Activated CD8-positive, alpha-beta T cell treated with anti-CD3 and anti-CD28 coated beads, Interleukin-2, amount 10 ng/mL, durations not matched to agents 7 days and 5 days (primary cell): ENCODE measurements at places on chromosomes 12 and 14. TPM values are rescaled to one million over a fixed set of nuclear protein-coding genes. Genes with fewer than 3 reads are reported as not detected.
A peak's percentile ranks its signal among the peaks of the same experiment; 100 is the strongest.

The CCDC38 gene
- total RNA-seq = not detected

The KRT2 gene
- total RNA-seq = not detected

- H3K4me3 ChIP-seq = no peak overlapping the region
- no peak overlapping the region for H3K27ac ChIP-seq
- DNase-seq = no peak
- H3K36me3 ChIP-seq = peaks cover 18% of the 10 kb centered on the region
- no peaks in the 10 kb centered on the region for H3K27me3 ChIP-seq
Observed at GRCh38 chr12:108789546-108789945, 58.2 kb upstream of the CORO1C start.

The SLC4A8 gene
- 12.6 TPM for total RNA-seq

- H3K27me3 ChIP-seq = peaks cover 17% of the 10 kb centered on the region
- H3K4me3 ChIP-seq = no peak overlapping the region
- H3K4me1 ChIP-seq = peaks cover 14% of the 10 kb centered on the region
Observed at GRCh38 chr12:49198431-49199155, 9.7 kb upstream of the TUBA1A start.

DNA sequence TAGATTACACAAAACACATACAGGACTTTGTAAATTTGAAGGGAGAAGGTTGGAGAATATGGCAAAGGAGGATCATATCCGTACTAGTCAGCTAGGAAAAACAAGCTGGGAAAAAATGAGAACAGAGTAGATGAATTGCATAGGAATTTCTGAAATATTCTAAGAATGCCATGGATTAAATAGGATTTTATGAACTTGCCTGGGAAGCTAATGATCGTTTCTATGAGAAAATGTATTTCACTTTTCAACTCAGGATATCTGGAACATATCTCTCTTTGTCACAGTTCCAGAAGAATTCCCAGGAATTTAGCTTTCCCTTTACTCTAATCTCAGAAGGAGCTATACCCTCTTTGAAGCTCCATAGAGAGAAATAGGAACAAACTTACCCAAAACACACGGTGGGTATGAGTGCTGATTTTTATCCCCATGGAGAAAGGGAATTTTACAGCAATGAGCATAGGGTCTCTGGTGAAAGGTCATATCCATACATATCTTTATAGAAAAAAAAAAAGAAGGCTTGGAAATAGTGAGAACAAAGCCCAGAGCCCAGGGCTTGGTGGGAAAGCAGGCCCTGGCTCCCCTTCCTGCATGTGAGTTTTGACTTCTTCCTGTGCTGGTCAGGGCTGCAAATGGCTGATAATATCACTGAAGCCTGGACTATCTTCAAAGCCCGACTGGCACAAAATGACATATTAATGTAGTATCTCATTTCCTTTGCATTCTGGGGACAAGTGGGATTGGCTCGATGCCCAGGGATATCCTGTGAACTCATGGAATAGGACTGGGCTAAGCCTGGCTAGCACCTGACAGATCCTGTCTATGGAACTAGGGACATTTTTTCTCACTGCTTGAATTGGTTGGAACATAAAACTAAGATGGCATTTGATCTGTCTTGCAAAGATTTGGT, 136.3 kb downstream of the AEBP2 start:
- H3K36me3 ChIP-seq = peaks cover 2% of the 10 kb centered on the region
- H3K4me3 ChIP-seq = no peak overlapping the region
- H3K27ac ChIP-seq = no peak overlapping the region
- DNase-seq = no peak

- peak overlapping the region; percentile 26 for H3K27ac ChIP-seq
- no peak for DNase-seq
- peaks cover 15% of the 10 kb centered on the region for H3K4me1 ChIP-seq
Observed at GRCh38 chr12:108517288-108518100, 2.4 kb downstream of the FICD start.

The RASAL1 gene
- total RNA-seq = 0.26 TPM

- peaks cover 34% of the 10 kb centered on the region for H3K4me1 ChIP-seq
- no peaks in the 10 kb centered on the region for H3K27me3 ChIP-seq
- DNase-seq = no peak
- H3K27ac ChIP-seq = peak overlapping the region; percentile 96
- peaks cover 18% of the 10 kb centered on the region for H3K36me3 ChIP-seq
Observed at GRCh38 chr12:57935331-57935730, 6.0 kb upstream of the ATP23 start.

DNA sequence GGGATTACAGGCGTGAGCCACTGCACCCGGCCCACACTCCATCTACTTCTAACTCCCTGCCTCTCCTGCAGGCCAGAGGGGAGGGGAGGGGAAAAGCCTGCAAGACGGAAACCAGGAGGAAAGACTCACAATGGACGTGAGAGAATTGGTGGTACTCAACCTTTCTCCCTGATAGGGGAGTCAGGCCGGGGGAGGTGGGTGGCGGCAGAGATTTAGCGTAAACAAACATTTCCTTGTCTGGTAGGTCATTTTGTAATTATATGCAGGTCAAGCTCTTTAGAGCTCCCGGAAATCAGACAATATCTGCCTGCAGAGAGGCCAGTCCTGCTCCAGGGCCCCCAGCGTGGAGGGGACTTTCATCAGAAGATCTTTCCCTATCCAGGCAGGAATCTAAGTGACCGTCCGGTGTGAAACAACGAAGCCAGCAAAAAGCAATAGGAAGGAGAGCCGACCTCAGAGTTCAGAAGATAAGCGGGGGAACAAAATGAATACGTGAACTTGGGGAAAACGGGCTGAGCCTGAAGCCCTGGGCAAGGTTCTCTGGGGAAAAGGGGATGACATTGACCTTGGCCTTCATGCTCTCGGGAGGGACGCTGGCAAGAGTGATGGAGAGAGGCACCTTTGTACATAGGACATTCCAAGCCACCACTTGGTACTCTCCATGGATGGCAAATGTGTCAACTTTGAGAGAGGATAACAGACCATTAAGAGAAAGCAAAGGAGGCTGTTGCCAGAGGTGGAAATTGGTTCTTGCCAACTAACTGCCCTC, 62.3 kb downstream of the SPRING1 start:
- H3K27ac ChIP-seq = no peak overlapping the region
- H3K4me1 ChIP-seq = peaks cover 37% of the 10 kb centered on the region
- peaks cover 9% of the 10 kb centered on the region for H3K27me3 ChIP-seq
- DNase-seq = no peak

DNA sequence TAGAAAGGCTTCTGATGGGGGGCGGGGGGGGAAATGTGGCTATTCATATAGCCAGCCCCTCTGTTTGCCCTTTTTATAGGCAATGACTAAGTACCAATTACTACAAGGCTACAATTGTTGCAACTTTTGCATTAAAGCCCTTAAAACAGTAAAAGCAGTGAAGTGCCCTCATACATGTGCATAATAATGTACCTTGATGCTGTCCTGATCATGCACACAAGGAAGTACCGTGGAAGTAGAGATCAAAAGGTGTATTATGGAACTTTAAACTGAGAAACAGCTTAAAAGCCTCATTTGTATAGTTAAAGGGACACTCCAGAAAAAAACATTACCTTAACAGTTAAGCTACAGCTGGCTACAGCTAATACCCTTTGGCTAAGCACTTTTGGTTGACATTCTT, 111.8 kb downstream of the PLEKHG7 start:
- peaks cover 22% of the 10 kb centered on the region for H3K36me3 ChIP-seq
- H3K27me3 ChIP-seq = no peaks in the 10 kb centered on the region
- no peak overlapping the region for H3K4me3 ChIP-seq
- no peak for DNase-seq
- no peak overlapping the region for H3K27ac ChIP-seq

DNA sequence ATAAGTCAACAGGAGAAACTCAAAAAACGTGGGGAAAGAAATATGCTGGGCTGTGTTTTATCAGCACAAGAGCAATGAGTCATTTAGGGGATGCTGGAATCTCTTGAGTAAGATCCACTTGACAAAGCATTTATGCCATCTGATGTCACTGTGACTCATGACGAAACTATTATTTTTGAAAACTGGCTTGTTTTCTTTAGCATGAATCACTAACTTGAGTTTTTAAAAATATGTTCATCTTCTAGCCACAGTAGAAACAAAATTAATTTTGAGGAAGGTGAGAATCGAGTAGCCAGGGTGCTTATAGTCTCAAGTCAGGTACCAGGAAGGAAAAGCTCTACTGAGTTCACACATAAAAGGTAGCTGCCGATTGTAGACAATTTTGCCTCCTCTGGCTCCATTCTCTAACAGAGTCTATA, 456.2 kb upstream of the MGAT4C start:
- no peaks in the 10 kb centered on the region for H3K36me3 ChIP-seq
- no peak overlapping the region for H3K4me3 ChIP-seq
- H3K4me1 ChIP-seq = no peaks in the 10 kb centered on the region
- no peak for DNase-seq
- H3K27me3 ChIP-seq = no peaks in the 10 kb centered on the region

DNA sequence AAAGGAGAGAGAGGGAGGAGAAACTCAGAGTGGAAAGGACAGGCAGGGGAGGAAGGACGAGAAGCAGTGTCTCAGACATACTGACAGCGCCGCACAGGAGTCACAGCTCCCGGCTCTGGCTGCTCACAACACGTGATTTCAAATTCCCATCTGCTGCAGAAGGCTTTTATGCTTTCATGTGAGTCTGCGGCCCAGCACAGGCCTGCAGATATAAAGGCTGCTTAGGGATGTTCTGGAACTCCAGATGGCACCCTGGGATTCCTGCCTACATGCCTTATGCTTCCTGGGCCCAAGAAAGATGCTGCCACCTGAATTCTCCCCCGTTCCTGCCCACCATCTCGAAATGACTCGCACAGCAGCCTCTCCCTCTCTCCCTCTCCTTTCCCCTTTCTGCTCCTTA, 89.6 kb downstream of the NUAK1 start:
- no peaks in the 10 kb centered on the region for H3K4me1 ChIP-seq
- peaks cover 4% of the 10 kb centered on the region for H3K27me3 ChIP-seq
- no peak overlapping the region for H3K27ac ChIP-seq

DNA sequence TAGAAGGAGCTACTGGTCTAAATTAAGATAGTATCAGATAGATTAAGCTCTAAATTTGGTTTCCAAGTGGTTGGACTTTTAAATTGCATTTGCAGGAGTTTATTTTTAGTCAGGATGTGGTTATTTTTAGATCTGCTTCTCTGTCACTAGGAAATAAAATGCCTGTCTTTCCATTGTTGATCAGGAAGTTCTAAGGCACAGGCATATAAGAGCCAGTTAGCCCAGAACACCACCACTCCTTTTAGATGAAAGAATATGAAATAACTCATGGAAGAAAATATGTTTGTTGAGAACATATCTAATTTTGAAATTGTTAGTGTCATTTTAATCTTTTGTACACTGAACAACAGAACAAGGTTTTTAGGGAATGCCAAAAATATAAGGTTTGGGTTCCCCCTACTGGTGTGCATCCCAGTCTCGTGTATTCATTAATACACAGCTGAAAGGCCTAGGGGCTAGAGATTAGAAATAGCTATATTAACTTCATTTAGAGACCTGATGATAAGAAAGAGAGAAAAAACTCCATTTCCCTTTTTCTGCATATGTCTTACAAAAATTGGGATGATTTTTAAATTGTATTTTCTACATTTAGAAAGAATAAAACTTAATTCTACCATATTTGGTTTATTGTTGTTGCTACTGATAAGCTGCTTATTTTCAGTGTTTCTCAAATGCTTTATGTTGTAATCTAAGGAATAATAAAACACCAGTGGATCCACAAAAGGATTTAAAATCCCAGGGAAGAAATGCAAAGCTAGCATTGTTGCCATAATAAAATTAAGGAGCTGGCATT, 67.2 kb downstream of the RIC8B start:
- H3K4me3 ChIP-seq = no peak overlapping the region
- peaks cover 8% of the 10 kb centered on the region for H3K36me3 ChIP-seq
- no peak overlapping the region for H3K27ac ChIP-seq
- no peaks in the 10 kb centered on the region for H3K27me3 ChIP-seq

GRCh38 chr14:65941091-65941490, 528.6 kb downstream of the FUT8 start:
- H3K4me1 ChIP-seq = peaks cover 53% of the 10 kb centered on the region
- H3K27me3 ChIP-seq = no peaks in the 10 kb centered on the region
- no peak overlapping the region for H3K4me3 ChIP-seq
- H3K36me3 ChIP-seq = peaks cover 27% of the 10 kb centered on the region
- H3K27ac ChIP-seq = no peak overlapping the region
- no peak for DNase-seq

DNA sequence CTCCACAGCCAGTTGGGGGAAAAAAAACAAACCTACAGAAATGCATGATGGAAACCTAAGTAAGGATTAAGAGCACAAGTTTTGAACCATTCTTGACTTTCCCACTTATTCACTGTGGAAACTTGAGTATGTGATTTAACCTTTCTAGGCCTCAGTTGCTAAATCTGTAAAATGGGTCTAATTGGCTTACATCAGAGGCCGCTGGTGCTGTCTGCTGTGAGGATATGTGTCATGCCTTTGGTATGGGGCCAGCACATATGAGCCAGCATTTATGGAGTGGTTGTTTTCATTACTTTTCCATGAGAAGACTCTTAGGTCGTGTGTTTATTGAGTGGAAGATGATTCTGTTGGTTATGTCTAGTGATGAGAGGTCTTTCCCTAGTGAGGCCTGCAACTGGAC, 102.4 kb downstream of the ESR2 start:
- no peaks in the 10 kb centered on the region for H3K27me3 ChIP-seq
- peaks cover 62% of the 10 kb centered on the region for H3K36me3 ChIP-seq
- peaks cover 17% of the 10 kb centered on the region for H3K4me1 ChIP-seq
- H3K4me3 ChIP-seq = no peak overlapping the region
- H3K27ac ChIP-seq = no peak overlapping the region

DNA sequence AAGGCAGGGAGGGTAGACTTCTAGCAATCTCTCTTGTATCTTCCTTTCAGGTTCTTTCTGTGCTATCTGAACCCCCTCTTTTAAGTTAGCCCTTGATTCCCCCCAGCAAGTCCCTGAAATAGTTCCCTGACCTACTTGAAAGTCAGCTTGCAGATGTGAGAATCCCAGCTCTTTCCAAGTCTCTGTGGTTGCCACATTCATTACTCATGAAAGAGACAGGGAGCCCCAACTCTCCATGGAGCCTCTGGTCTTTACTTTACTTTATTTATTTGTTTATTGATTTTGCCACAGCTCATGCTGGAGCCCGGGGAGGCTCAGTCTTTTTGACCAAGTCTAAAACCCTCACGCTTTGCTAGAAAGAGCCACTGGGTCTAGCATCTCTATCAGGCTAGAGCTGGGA, 193.6 kb upstream of the FAR2 start:
- no peaks in the 10 kb centered on the region for H3K4me1 ChIP-seq
- H3K4me3 ChIP-seq = no peak overlapping the region
- H3K36me3 ChIP-seq = no peaks in the 10 kb centered on the region

DNA sequence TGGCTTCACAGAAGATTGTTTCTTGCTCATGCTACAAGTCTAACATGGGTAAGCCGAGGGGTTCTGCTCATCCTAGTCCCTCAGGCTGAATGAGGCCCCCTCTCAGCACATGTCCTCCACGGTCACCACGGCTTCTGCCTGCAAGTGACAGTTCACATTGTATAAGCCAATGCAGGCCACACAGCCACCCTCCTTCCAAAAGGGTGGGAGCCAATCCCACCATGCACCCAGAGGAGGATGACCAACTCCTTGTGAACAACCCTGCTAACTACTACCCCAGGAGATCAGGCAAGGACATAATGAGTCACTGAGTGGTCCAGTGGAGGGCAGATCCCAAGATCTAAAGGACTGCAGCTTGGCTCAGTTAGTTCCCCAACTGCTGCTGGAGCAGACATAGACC, 6.1 kb downstream of the SPRING1 start:
- peaks cover 25% of the 10 kb centered on the region for H3K36me3 ChIP-seq
- H3K4me3 ChIP-seq = no peak overlapping the region
- H3K27ac ChIP-seq = no peak overlapping the region
- H3K4me1 ChIP-seq = peaks cover 20% of the 10 kb centered on the region
- DNase-seq = no peak
- no peaks in the 10 kb centered on the region for H3K27me3 ChIP-seq

GRCh38 chr12:68945255-68945654, 12.3 kb upstream of the CPM start:
- H3K4me1 ChIP-seq = no peaks in the 10 kb centered on the region
- DNase-seq = no peak
- H3K27ac ChIP-seq = no peak overlapping the region
- H3K4me3 ChIP-seq = no peak overlapping the region
- no peaks in the 10 kb centered on the region for H3K36me3 ChIP-seq
- H3K27me3 ChIP-seq = peaks cover 11% of the 10 kb centered on the region

The PNN gene
- 94.1 TPM for total RNA-seq
